Activated naive CD4-positive, alpha-beta T cell treated with anti-CD3 and anti-CD28 coated beads, Interleukin-2, amount 50 U/mL, for 72 hours (primary cell): ENCODE measurements at places on chromosomes 2 and 18.

DNA sequence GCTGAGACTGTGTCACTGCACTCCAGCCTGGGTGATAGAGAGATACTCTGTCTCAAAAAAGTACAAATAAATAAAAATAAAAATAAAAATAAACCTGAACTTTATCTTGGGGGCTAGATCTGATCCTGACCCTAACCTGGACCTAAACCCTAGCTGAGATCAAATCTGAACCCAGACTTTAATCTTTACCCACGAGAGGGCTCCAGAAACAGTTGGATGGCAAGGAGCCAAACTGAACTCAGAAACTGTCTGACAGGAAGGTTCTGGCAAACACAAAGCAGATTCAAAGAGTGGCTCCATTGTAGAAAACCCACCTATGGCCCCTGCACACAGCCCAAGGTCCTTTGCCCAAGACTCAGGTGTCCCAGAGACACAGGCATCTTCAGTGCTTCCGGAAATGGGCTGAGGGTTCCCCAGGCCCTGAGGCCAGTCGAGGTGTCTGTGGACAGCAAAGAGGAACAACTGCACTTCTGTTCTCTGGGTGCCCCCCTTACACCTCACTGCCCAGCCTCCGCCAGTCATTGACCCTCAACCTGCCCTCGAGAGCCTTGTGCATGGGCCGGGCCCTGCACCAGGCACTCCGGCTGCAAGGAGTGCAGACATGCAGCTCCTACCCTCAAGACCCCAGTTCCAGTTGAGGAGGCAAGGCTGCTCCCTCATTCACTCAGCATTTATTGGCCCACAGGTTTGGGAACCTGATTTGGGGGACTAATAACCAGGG is 95.2 kb downstream of the TFCP2L1 start:
- DNase-seq: no peak

GRCh38 chr2:159773886-159774285 is 24.1 kb downstream of the CD302 start:
- DNase-seq: no peak

DNA sequence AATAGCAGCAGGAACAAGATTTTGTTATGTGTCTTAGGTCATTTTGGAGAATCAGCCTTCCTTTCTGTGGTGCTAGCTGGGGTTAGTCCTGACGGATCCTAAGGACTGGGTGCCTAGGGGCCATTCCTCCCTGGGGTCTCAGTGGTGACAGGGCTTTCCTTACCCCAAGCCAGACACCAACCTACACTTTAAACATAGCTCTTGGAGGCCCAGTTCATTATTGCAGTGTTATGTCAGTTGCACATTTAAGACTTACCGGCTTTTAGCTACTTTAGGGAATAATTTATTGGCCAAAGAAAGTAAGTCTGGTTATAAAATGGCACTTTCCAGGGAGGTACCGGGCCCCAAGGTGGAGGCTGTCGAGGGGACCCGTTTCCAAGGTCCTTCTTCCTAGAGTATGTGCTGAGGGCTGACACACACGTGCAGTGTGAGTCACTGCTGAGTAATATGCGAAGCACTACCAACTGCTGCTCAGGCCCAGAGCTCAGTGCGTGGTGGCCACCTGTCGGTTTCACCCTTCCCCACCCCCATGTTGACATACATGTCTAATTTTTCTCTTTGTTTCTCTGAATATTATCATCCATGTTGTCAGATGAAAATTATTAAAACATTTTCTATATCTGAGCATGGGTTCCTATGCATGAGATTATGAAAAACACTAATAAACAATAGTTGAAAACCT is 37.0 kb upstream of the GRHL1 start:
- no peak for DNase-seq

GRCh38 chr18:50757358-50757757 is 62.5 kb downstream of the MRO start:
- DNase-seq: no peak

GRCh38 chr2:118131771-118132170 is 43.5 kb downstream of the INSIG2 start:
- no peak for DNase-seq

- DNase-seq: no peak
Observed at GRCh38 chr2:187419808-187420207, 28.2 kb downstream of the CALCRL start.

DNA sequence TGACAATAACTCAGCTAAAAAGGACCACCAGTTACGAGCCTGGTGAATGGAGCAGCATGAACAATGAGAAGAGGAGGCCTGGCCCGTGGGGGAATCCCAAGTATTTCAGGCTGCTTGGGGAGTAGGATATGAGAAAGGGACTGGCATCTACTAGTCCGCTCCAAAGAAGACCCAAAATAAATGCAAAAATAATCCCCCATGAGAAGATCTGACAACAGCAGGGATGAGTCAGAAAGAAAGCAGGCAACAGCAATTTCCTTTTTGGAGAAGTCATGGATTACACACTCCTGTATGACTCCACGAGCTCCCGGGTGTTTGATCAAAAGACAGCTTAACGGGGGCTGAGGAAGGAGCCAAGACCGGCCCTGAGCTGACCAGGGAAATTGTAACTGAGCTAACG is 111.4 kb downstream of the SOX11 start:
- no peak for DNase-seq

GRCh38 chr2:223768179-223768578 is 69.2 kb downstream of the AP1S3 start:
- DNase-seq: no peak

DNA sequence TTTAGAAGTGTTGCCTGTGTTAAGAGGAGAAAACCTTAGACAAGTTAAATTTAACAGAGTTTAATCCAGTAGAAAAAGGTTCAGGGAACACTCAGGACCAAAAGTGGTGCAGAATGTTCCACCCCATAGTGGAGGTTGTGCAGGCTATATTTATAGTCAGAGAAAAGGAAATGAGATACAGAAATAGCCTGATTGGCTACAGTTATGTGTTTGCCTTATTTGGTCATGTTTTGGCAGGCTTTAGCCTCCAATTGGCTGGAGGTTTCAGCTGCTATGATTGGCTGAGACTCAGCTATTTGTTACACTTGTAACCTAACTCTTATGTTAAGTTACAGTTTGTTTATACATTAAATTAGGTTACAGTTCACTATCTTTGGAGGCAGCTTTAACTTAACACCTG is 4.2 kb downstream of the STAMBP start:
- DNase-seq: no peak

GRCh38 chr2:17544256-17544655 is 3.8 kb downstream of the VSNL1 start:
- no peak for DNase-seq
